ENCODE measurements at places on chromosomes 16 and 17. TPM values are rescaled to one million over a fixed set of nuclear protein-coding genes. Genes with fewer than 3 reads are reported as not detected.

DNA sequence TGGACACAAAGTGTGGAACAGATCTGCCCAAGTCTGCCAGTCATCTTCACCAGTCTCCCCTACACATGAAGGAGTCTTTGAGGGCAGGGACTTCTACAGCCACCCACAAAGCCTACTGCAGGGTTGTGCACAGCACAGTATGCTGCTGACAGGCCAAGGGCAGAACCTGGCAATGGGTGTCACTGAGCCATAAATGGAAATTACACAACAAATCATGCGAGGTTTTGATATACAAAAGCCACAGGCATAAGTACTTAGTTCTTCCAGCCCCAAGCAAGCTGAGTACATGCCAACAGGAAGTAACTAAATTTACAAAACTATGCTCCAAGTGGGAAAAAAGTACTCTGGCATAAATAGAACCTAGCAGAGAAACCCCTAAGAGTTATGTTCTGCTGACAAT lies 7.8 kb upstream of the PSMC3IP start:
- no peak overlapping the region for H3K27ac ChIP-seq
- H3K4me3 ChIP-seq, result no peak overlapping the region
- peaks cover 98% of the 10 kb centered on the region for H3K36me3 ChIP-seq
- no peaks in the 10 kb centered on the region for H3K27me3 ChIP-seq

DNA sequence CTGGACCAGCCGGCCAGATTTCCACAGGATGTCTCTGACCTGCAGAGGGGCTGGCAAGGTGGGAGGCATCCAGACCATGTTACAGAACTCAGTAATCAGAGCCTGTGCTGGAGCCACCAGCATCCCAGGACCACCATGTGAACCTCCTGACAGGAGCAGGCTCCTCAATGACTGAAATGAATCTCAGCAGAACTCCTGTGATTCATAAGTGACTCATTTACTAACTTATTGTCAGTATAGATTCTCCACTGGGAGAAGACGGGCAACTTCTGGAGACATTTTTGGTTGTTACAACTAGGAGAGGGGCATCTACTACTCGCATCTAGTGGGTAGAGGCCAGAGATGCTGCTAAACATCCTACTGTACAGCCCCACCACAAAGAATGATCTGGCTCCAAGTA lies 3.1 kb upstream of the WWOX start:
- H3K4me3 ChIP-seq, result no peak overlapping the region
- no peak for DNase-seq
- peaks cover 4% of the 10 kb centered on the region for H3K4me1 ChIP-seq
- H3K27me3 ChIP-seq, result no peaks in the 10 kb centered on the region
- H3K27ac ChIP-seq, result no peak overlapping the region

- H3K4me3 ChIP-seq, result no peak overlapping the region
- no peaks in the 10 kb centered on the region for H3K27me3 ChIP-seq
- H3K27ac ChIP-seq, result no peak overlapping the region
- DNase-seq, result no peak
These were observed 1839.2 kb downstream of the TP53TG3F start for GRCh38 chr16:35298460-35299243.

- H3K4me3 ChIP-seq, result no peak overlapping the region
- no peaks in the 10 kb centered on the region for H3K27me3 ChIP-seq
- peaks cover 67% of the 10 kb centered on the region for H3K36me3 ChIP-seq
- DNase-seq, result no peak
- no peaks in the 10 kb centered on the region for H3K4me1 ChIP-seq
These were observed 12.6 kb upstream of the LGALS9 start for GRCh38 chr17:27618417-27618816.

- no peak overlapping the region for H3K27ac ChIP-seq
- DNase-seq, result peak; percentile 50
- H3K4me1 ChIP-seq, result peaks cover 11% of the 10 kb centered on the region
- H3K36me3 ChIP-seq, result no peaks in the 10 kb centered on the region
- no peak overlapping the region for H3K4me3 ChIP-seq
These were observed 22.2 kb upstream of the NFATC3 start for GRCh38 chr16:68062910-68063393.

NTN1 gene
- 29.6 TPM for total RNA-seq

GRCh38 chr16:89093602-89094251 lies at the start of gene ACSF3:
Gene ACSF3 (plus strand): TSS chr16:89093852. CDS start chr16:89100682, 6,830 bp downstream.
- H3K27ac ChIP-seq, result peak within 1 kb of the TSS; percentile 70
- no peaks in the 10 kb centered on the region for H3K36me3 ChIP-seq
- H3K4me1 ChIP-seq, result peaks cover 21% of the 10 kb centered on the region
- peak within 1 kb of the TSS; percentile 93 for H3K4me3 ChIP-seq

GRCh38 chr17:41196068-41196467 lies 6.4 kb downstream of the KRTAP9-1 start:
- no peak overlapping the region for H3K4me3 ChIP-seq
- no peaks in the 10 kb centered on the region for H3K27me3 ChIP-seq
- no peaks in the 10 kb centered on the region for H3K36me3 ChIP-seq
- no peak overlapping the region for H3K27ac ChIP-seq
- no peaks in the 10 kb centered on the region for H3K4me1 ChIP-seq

DNA sequence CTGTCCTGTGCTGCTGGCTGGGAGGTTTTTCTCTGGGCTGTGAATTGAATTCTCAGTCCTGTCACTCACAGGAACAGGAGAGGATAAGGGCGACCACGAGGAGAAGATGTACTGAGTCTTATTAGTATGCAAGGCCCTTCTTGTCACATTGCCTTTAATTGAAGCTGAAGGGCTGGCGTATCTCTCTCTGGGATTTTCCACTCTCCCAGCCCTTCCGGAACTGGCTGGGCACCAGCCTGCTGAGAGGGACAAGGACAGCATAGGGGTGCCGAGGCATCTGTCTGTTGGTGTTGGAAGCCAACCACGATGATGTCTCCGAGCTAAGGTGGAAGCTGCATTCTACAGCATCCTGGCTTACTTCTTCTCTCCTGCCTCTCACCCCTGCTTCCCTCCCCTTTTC lies 33.2 kb downstream of the GPRC5B start:
- H3K27ac ChIP-seq, result no peak overlapping the region
- H3K4me1 ChIP-seq, result no peaks in the 10 kb centered on the region
- no peaks in the 10 kb centered on the region for H3K36me3 ChIP-seq
- DNase-seq, result no peak
- no peaks in the 10 kb centered on the region for H3K27me3 ChIP-seq

DNA sequence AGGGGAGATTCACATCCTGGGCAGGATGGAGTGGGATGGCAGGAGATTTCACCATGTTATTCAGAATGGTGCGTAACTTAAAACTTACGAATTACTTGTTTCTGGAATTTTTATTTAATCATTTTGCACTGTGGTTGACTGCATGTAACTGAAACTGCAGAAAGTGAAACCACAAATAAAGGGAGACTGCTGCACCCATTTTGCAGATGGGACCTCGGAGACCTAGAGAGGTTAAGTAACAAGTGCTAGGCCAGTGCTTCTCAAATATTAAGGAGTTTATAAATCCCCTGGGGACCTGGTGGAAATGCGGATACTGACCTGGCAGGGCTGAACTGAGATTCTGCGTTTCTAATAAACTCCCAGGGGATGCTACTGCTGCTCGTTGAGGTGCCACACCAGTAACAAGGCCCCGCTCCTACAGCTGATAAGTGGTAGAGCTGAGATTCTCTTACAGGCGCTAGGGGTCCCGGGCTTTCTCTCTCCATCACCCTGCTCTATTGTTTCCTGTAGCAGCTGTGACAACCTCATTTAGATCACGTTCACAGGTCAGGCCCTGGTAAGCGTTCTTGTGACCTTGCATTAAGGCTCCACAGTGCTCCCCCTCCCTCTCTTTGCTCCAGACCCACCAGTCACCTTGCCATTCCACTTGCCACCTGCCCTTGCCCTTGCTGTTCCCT lies 167.1 kb upstream of the CDH13 start:
- H3K27ac ChIP-seq, result no peak overlapping the region
- H3K4me1 ChIP-seq, result no peaks in the 10 kb centered on the region
- no peak overlapping the region for H3K4me3 ChIP-seq
- DNase-seq, result no peak

HCRT gene
- total RNA-seq, result not detected

- no peaks in the 10 kb centered on the region for H3K27me3 ChIP-seq
- no peak overlapping the region for H3K27ac ChIP-seq
- no peak overlapping the region for H3K4me3 ChIP-seq
- H3K4me1 ChIP-seq, result peaks cover 17% of the 10 kb centered on the region
- no peaks in the 10 kb centered on the region for H3K36me3 ChIP-seq
These were observed 10.0 kb upstream of the ATP2A3 start for GRCh38 chr17:3974138-3974687.

DNA sequence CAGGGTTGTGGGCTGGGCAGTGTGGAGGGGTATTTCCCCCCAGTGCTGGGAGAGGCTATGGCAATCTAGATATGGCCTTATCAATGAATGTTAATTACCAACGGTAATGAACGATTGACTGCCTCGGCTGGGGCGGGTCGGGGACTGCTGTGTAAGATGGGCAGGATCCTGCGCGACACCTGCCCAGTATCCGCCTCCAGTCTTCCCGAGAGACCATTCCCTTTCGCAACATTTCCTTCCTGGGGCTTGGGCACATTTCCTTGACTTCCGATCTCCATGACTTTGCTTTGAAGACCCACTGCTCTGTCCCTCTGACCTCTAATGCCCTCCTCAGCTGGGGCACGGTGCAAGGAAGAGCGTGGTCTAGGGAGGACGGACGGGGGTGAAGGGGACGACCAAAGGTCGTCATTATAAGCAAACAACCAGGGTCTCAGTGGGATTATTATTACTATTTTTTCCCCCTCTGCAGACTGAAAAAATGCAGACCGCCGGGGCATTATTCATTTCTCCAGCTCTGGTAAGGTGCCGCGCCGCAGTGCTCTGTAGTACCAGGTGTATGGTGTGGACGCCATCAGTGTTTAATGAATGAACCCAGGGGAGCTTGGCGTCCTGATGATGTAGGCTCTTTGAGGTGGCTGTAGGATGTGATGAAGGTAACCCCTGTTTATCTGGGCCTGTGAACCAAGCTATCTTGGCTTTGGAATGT lies 506 bp downstream of the ATP5MC1 start:
- no peak for DNase-seq
- H3K27ac ChIP-seq, result peak overlapping the region; percentile 46
- peaks cover 24% of the 10 kb centered on the region for H3K36me3 ChIP-seq
- H3K4me1 ChIP-seq, result peaks cover 8% of the 10 kb centered on the region

DNA sequence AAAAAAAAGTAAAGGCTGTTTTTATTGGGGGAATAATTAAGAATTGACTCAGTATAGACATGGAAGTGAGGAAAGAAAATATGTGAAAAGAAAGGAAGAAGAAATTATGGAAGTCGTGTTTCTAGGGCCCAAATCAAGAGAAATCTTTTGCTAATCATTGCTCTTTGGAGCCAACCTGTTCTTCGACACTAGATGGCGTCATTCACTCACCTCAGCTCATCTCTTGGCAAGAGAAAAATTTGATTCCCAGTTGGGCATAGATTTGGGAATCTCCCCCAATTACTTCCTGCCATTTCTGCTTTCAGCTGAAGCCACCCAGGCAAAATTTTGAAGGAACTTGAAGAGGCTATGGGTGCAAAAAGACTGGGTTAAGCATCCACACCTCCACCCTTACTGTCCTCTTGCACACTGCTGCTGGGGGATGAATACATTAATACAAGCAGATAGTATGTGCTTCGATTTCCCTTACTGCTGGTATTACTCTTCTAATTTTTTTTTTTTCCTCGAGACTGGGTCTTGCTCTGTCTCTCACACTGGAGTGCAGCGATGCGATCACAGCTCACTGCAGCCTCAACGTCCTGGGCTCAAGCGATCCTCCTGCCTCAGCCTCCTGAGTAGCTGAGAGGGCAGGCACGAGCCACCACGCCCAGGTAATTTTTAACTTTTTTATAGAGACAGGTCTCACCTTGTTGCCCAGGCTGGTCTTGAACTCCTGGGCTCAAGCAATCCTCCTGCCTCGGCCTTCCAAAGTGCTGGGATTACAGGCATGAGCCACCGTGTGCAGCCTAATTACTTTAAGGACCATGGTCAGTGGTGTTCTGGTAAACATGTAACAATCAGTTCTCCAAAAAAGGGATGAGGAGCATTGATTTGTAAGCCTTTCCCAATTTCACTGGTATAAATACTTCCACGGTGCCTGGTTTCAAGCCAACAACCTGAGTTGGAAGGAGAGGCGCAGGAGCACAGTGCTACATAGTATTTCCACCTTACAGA lies 13.5 kb downstream of the PSMD7 start:
- H3K27ac ChIP-seq, result no peak overlapping the region
- H3K4me1 ChIP-seq, result no peaks in the 10 kb centered on the region
- peaks cover 27% of the 10 kb centered on the region for H3K36me3 ChIP-seq
- H3K4me3 ChIP-seq, result no peak overlapping the region
- no peak for DNase-seq

GRCh38 chr16:27313422-27314160 lies at the start of gene IL4R:
Gene IL4R (plus strand): TSS chr16:27313974. CDS start chr16:27340204, 26,230 bp downstream.
- peaks cover 3% of the 10 kb centered on the region for H3K4me1 ChIP-seq
- no peaks in the 10 kb centered on the region for H3K27me3 ChIP-seq
- peak within 1 kb of the TSS; percentile 90 for H3K4me3 ChIP-seq
- peak within 1 kb of the TSS; percentile 98 for H3K27ac ChIP-seq
- DNase-seq, result peak; percentile 31

- no peaks in the 10 kb centered on the region for H3K4me1 ChIP-seq
- H3K36me3 ChIP-seq, result peaks cover 30% of the 10 kb centered on the region
- H3K27ac ChIP-seq, result no peak overlapping the region
- no peak for DNase-seq
- H3K4me3 ChIP-seq, result no peak overlapping the region
These were observed 3.5 kb downstream of the ELMO3 start for GRCh38 chr16:67202426-67202825.

GRCh38 chr17:35821308-35821707 lies 12.0 kb downstream of the TAF15 start:
- no peak for DNase-seq
- no peaks in the 10 kb centered on the region for H3K4me1 ChIP-seq
- H3K27ac ChIP-seq, result no peak overlapping the region
- H3K4me3 ChIP-seq, result no peak overlapping the region

GRCh38 chr16:21997697-21998480 lies 3.0 kb downstream of the PDZD9 start:
- no peak overlapping the region for H3K4me3 ChIP-seq
- no peaks in the 10 kb centered on the region for H3K27me3 ChIP-seq
- H3K27ac ChIP-seq, result no peak overlapping the region
- no peaks in the 10 kb centered on the region for H3K36me3 ChIP-seq
- no peaks in the 10 kb centered on the region for H3K4me1 ChIP-seq
